ENCODE measurements at places on chromosomes 5 and 9.

- no peak for DNase-seq
Observed at GRCh38 chr5:35754481-35754880, 102.2 kb upstream of the IL7R start.

GRCh38 chr5:145465474-145466263, 369.5 kb downstream of the PRELID2 start:
- no peak for DNase-seq

DNA sequence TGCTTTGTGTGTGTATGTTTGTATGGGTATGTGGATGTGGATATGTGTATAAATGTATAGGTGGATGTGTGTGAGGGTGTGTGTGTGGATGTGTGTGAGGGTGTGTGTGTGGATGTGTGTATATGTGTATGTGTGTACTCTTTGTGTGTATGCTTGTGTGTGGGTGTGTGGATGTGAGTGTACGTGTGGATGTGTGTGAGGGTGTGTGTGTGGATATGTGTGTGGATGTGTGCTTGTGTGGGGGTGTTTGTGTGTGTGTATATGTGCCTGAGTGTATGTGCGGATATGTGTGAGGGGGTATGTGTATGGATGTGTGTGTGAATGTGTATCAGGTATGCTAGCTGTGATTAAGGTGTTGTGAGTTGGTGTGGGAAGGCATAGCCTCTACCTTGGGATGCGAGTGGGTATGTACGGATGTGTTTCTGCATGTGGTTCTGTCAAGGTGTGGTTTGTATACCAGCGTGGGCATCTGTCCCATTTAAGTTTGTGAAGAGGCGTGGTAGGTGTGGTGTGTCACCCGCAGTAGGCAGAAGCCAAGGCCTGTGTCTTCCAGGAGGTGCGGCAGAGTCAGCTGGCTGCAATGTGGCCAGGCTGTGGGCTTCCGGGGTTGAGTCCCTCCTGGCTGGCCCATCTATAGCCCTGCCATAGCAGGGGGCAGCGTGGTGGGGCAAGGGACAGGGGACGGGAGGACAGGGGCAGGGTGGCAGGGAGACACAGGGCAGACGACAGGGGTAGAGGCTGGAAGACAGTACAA, 155.8 kb downstream of the DAB2IP start:
- DNase-seq = no peak

- no peak for DNase-seq
Observed at GRCh38 chr9:15531380-15531779, 20.6 kb upstream of the PSIP1 start.

- DNase-seq = no peak
Observed at GRCh38 chr5:149944666-149945065, at the start of gene PDE6A. TSS of gene PDE6A (minus strand) at chr5:149944793. CDS start at chr5:149944673, 120 bp downstream.

DNA sequence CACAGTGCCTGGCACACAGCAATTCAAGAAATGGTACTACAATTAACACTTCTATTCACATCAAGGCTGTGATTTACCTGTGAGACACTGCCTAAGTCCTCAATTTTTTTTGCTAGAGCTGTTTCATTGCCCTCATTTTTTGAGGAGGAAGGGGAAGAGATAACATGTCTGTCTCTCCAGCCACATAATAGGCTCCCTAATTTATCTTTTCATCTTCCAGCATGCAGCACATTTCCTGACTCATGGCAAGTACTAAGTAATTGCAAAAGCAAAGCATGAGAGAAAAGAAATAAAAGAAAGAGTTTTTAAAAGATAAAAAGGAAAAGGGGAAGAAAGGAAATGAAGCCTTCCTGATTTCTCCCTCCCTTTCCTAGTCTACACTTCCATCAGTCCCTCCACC, 26.9 kb upstream of the RNF38 start:
- DNase-seq = no peak

GRCh38 chr5:123809594-123810221, 297.7 kb downstream of the CSNK1G3 start:
- no peak for DNase-seq

DNA sequence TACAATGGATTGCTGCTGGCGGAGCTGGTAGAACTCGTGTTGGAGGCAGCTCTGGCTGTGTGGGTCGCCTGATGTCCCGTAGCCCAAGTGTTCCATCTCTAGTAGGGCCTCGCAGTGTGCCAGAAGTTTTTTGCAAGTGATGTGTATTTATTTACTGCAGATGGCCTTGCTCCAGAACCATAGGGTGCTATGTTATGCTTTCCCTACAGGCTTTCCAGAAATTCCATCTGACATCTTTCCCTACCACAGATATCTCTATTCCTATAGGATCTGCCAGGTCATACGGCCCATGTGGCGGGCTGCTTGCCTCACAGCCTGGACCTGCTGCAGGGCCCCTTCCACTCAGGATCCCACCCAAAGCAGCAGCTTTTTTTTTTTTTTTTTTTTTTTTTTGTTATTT, 16.9 kb downstream of the ADAMTSL2 start:
- no peak for DNase-seq

- DNase-seq = no peak
Observed at GRCh38 chr5:91456928-91457680, 74.0 kb upstream of the ARRDC3 start.

DNA sequence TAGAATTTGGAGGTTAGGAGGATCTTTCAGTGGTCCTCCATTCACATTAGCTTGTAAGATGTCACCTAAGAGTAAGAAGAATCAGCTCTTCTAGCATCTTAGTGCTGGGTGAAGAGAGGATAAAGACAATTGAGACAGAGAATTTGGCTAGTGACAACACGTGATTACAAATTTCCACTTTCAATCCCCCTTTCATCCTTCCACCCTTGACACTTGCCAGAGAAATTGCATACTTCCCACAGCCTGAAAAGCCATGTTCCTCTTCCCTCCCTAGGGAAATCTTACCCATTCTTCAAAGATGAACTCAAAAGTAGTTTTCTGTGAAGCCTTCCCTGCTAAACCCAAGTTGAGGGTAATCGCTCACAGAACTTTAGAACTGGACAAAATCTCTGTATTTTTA, 282.6 kb upstream of the PTGER4 start:
- DNase-seq = no peak

GRCh38 chr5:67435032-67435431, 238.4 kb upstream of the CD180 start:
- DNase-seq = no peak

- no peak for DNase-seq
Observed at GRCh38 chr5:53008751-53009150, 19.6 kb downstream of the ITGA2 start.

GRCh38 chr5:4418084-4418483, 722.0 kb upstream of the ADAMTS16 start:
- DNase-seq = no peak

- DNase-seq = no peak
Observed at GRCh38 chr9:117245175-117245829, 169.6 kb downstream of the ASTN2 start.

GRCh38 chr5:1885404-1885755, 2.7 kb upstream of the IRX4 start:
- no peak for DNase-seq

- DNase-seq = no peak
Observed at GRCh38 chr5:168314735-168315411, 23.4 kb downstream of the WWC1 start.

GRCh38 chr5:82019342-82020138, 47.7 kb downstream of the ATG10 start:
- no peak for DNase-seq

DNA sequence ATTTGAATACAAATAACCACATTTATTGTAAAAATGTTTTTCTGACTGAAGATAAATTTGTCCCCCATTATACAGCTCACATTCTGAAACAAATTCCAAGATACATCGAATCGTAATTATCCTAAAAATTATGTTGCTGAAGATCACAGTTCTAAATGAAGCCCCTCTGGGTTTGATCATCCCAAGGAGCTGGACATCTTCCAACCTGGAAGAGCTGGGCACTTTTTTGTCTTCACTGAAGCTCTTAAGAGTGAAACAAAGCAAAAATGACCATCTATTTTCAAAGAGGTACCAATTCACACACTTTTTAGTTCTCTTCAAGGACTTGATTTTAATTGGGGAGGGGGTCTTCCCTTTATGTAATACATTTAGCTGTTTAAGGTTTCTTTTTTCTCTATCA, 5.5 kb downstream of the CTNND2 start:
- DNase-seq = no peak

- no peak for DNase-seq
Observed at GRCh38 chr5:88708021-88708420, 175.0 kb downstream of the MEF2C start.

DNA sequence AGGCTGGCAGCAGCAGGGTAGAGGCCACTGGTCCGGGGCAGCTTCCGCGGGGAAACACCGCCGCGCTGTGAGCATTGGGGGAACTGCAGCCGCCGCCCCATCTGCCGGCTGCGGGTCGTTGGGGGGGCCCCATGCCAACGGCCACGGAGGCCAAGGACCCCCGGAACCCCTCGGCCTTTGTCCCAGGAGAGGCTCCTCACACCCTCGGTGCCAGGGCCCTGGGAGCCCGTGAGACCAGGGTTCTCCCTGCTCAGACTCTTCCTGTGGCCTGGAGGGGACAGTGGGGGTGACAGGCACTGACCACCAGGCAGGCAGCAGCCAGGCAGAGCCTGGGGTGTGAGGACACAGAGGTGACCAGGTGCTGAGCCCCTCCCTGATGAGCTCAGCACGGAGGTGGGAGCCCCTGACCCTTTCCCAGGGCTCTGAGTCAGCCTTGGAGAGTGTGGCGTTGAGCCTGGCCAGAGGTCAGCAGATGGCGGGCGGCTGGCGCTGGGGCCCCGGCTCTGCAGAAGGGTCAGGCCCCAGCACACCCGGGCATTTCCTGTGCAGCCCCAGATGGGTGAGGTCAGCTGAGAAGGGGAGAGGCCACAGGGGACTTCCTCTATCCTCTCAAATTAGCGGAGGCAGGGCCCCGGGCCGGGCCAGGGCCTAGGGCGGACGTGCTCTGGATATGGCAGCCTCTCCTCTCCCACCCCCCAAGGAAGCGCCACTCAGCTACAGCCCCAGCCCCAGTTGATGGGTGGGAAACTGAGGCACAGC, 17.9 kb upstream of the EGFL7 start:
- DNase-seq = peak; percentile 57

DNA sequence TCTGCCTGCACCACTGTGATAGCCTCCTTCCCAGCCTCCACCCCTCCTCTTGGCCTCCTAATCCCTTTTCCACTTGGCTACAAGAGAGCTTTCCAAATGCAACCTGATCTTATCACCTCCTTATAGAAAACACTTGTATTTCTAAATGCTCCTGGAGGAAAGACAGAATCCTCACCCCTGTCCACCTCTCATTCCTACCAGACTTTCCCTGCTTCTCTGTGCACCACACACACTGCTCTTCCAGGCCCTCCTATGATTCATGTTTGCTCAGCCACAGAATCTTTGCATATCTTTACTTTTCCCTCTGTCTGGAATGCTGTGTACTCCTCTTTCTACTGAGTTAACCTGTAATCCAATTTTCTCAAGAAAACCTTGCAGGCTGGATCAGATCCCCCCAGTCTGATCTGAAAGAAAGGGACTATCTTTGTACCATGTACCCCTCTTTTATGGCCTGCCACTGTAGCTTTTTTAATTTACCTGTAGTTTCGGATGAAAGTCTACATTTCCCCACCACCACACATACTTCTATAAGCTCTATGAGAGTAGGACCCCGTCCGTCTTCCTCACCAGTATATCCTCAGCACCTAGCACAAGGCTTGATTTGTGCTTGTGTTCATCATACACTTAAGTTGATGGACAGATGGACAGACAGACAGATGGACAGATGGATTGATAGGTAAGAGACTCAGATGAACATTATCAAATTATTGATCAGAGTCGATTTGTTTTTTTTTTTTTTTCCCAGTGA, 95.3 kb downstream of the GALNT10 start:
- no peak for DNase-seq

- no peak for DNase-seq
Observed at GRCh38 chr5:90193185-90193822, 216.3 kb downstream of the CETN3 start.

- DNase-seq = no peak
Observed at GRCh38 chr5:139446956-139447779, 7.8 kb upstream of the DNAJC18 start.

DNA sequence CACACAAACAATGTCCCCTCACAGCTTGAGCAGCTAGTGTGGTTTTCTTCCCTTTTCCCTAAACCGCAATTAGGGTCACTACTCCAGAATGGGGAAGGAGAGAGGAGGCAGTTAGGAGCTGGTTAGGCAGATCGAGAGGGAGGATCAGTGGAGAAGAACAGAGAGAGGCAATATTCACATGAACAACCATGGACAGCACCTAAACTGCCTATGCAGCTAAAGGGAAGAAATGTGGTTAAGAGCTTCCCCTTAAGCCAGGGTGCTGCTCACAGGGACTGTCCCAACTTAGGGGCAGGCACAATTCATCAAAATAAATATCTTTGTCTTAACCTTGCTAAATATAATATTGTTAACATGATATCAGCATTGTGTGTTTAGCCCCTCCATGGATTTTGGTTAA, 359.3 kb upstream of the CDH18 start:
- no peak for DNase-seq

DNA sequence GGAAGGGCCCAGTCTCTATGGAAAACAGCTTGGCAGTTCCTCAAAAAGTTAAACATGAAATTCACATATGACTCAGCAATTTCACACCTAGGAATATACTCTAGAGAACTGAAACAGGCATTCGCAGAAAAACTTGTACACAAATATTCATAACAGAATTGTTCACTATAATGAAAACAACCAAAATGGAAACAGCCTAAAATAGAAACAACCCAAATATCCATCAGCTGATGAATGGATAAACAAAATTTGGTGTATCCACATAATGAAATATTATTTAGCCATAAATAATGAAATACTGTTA, 4.8 kb upstream of the GPR150 start:
- DNase-seq = no peak

- no peak for DNase-seq
Observed at GRCh38 chr9:89160806-89161205, 17.8 kb downstream of the SHC3 start.

DNA sequence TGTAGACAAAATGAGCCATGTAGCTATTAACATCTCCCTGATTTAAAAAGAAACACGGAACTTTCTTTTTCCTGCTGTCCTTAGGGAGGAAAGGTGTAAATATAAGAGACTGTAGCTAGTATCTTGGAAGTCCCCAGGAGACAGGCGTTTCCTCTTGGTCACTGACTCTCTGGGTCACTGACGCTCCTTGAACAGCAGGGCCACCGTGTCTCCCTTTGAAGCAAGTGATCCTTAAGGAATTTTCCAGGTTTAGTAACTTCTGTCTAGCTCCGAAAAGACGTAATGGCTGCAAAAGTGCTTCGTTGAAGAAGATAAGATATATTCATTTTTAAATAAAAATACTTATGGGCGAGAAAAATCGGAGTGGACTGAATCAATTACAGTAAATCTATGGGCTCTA, 745 bp upstream of the CLTA start:
- DNase-seq = no peak

GRCh38 chr5:33401482-33402390, 39.0 kb upstream of the TARS1 start:
- no peak for DNase-seq
